Adrenal gland (tissue), 19 donors: ENCODE measurements at places on chromosomes 13 and 19. TPM values are rescaled to one million over a fixed set of nuclear protein-coding genes. Genes with fewer than 3 reads are reported as not detected.

- DNase-seq = no peak
- no peaks in the 10 kb centered on the region for H3K4me1 ChIP-seq
- no peak overlapping the region for H3K27ac ChIP-seq
- H3K27me3 ChIP-seq = no peaks in the 10 kb centered on the region
Measured at GRCh38 chr19:757811-758668, 7.1 kb downstream of the MISP start.

ADPRHL1 gene
- 4.7 TPM for total RNA-seq

DNA sequence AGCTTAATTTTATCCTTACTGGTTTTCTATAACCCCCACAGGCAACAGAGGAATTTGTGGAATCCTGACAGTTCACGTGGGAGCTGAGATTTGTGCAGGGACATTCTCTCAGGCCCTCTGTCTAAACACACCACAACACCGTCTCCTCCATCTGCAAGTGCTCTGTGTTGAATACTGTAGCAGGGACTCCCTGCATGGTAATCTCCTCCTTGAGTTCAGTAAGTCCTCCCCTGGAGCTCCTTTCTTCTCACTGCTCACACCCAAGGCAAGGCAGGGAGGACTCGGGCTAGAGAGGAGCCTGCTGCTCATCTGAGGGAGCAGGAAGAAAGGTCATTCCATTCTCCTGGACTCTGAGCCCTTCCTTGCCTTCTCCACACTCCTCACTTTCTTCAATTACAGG, 348.2 kb downstream of the KCTD12 start:
- H3K36me3 ChIP-seq = no peaks in the 10 kb centered on the region
- no peaks in the 10 kb centered on the region for H3K27me3 ChIP-seq
- H3K27ac ChIP-seq = no peak overlapping the region
- H3K4me1 ChIP-seq = no peaks in the 10 kb centered on the region

CACNA1A gene
- not detected for total RNA-seq

DNA sequence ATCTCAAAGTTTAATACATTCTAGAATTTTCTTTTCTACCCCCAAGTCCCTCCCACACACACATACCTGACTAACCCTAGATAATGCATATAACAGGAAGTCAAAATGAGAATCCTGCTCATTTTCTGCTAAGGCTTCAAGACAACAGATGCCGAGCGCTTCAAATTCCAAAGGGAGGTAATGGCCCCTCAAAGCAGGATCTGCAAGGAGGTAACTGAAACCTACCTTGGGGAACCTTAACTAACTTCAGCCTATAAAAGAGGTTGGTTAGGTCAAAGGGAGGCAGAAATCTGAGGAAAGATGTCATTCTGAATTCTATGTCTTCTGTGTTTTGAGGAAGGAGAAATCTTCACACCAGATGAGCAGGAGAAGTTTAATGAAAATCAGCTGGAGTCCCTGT, 26.8 kb downstream of the EPSTI1 start:
- H3K36me3 ChIP-seq = no peaks in the 10 kb centered on the region
- no peak for DNase-seq
- peaks cover 15% of the 10 kb centered on the region for H3K4me1 ChIP-seq
- no peak overlapping the region for H3K4me3 ChIP-seq
- H3K27ac ChIP-seq = no peak overlapping the region
- H3K27me3 ChIP-seq = no peaks in the 10 kb centered on the region

SCN1B gene
- 15.9 TPM for total RNA-seq

- H3K4me3 ChIP-seq = no peak overlapping the region
- H3K36me3 ChIP-seq = no peaks in the 10 kb centered on the region
Measured at GRCh38 chr13:55245005-55245644, 1895.6 kb upstream of the PRR20A start.

DNA sequence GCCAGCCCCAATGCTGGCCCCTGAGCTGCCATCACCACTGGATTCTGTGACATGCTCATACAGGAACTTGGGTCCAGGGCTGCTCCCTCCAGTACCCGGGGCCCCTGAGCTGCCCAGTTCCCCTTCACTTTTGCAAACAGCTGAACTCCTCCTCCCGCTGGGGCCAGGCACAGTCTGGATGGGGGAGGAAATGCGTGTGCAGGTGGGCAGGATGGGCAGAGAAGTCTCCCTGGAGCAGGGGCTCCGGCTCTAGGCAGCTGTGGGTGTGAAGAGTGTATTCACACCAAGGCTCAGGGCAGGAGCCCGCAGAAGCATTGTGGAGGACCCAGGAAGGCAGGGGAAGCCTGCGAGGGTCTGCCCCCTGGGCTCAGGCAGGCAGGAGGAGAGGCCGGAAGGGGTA, 12.4 kb downstream of the POP4 start:
- no peak overlapping the region for H3K27ac ChIP-seq
- no peaks in the 10 kb centered on the region for H3K4me1 ChIP-seq
- no peaks in the 10 kb centered on the region for H3K27me3 ChIP-seq
- no peak for DNase-seq
- no peak overlapping the region for H3K4me3 ChIP-seq

DNA sequence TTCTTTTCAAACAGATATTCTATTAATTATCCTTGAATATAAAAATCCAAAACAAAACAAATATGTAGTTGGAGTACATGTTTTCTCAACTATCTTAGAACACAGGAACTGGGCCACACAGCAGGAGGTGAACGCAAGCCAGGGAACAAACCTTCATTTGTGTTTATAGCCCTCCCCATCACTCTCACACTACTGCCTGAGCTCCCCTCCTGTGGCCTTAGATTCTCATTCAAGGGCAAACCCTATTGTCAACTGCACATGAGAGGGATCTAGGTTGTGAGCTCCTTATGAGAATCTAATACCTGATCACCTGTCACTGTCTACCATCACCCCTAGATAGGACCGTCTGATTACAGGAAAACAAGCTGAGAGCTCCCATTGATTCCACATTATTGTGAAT, 427.1 kb upstream of the PRR20A start:
- no peaks in the 10 kb centered on the region for H3K4me1 ChIP-seq
- H3K36me3 ChIP-seq = no peaks in the 10 kb centered on the region
- H3K27ac ChIP-seq = no peak overlapping the region

DNA sequence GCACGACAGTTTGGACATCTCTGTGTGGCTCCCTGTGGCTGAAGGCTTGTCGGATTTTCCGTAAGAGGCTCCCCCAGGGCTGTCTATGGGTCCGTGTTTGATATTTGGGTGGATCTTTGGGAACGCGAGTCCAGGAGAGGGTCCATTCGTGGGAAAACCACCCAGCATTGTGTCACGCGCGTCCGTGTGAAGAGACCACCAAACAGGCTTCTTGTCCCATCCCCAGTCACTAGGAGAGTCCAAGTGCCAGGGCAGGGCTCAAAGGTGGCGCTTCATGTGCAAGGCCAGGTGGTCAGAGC, 2.4 kb downstream of the KLF1 start:
- no peak overlapping the region for H3K4me3 ChIP-seq
- peaks cover 20% of the 10 kb centered on the region for H3K27me3 ChIP-seq
- H3K27ac ChIP-seq = no peak overlapping the region
- H3K36me3 ChIP-seq = no peaks in the 10 kb centered on the region
- peaks cover 13% of the 10 kb centered on the region for H3K4me1 ChIP-seq

DNA sequence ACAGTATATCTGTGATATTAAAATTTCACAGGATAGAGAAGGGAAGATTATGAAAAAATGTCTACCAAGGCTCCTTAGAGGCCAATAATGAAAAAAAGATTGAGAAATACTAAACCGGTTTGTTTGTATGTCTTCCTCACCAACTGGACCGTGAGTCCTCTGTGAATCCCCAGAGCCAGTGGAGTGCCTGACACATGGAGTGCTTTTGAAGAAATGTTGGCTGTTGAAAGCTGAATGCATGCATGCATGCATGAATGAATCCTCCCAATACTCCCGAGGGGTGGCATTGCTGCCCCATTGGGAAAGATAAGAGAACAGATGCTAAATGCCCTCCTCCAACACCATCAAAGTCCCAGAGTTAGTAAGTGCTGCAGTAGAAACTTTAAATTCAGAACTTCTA, 152.7 kb upstream of the SERP2 start:
- no peaks in the 10 kb centered on the region for H3K27me3 ChIP-seq
- no peaks in the 10 kb centered on the region for H3K36me3 ChIP-seq
- no peak for DNase-seq
- no peak overlapping the region for H3K4me3 ChIP-seq
- peak overlapping the region; percentile 84 for H3K27ac ChIP-seq

SYNE4 gene
- 0.14 TPM for total RNA-seq
